ENCODE measurements at places on chromosomes 4 and X.
A peak's percentile ranks its signal among the peaks of the same experiment; 100 is the strongest.

- no peak for DNase-seq
These were observed 104.7 kb downstream of the NCAPG start for GRCh38 chr4:17915439-17915838.

GRCh38 chr4:183304067-183304466 lies 16.0 kb downstream of the CLDN22 start:
- no peak for DNase-seq

GRCh38 chrX:55056820-55057674 lies 17.8 kb upstream of the PAGE2B start:
- no peak for DNase-seq

DNA sequence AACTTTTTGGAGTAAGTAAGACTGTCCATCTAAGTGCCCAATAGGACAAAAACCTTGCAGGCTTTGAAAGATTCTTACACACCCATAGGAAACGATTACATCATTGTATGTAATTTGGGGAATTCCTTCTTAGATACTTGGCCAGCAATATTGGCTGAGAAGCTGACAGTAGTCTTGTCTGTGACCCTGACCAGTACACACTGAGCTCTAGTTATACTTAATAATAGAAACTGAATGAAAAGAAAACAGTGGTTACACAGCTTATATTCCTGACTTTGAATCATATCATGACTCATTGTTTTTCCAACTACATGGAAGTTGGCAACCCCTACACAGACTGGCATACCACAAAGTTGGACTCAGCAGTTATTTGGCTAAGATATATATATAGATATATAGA lies 7.1 kb upstream of the TLR2 start:
- DNase-seq = no peak

DNA sequence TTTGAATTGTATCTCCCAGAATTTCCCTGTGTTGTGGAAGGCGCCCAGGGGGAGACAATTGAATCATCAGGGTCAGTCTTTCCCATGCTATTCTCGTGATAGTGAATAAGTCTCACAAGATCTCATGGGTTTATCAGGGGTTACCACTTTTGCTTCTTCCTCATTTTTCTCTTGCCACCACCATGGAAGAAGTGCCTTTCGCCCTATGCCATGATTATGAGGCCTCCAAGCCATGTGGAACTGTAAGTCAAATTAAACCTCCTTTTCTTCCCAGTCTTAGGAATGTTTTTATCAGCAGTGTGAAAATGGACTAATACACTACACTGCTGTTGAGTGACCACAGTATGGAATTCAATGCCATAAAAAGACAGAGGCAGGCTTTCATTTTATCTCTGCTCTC lies 12.2 kb downstream of the CENPC start:
- no peak for DNase-seq

GRCh38 chr4:111475001-111475400 lies 670.3 kb upstream of the FAM241A start:
- DNase-seq = no peak

- no peak for DNase-seq
These were observed 579 bp upstream of the GABRA2 start for GRCh38 chr4:46390355-46391058.

DNA sequence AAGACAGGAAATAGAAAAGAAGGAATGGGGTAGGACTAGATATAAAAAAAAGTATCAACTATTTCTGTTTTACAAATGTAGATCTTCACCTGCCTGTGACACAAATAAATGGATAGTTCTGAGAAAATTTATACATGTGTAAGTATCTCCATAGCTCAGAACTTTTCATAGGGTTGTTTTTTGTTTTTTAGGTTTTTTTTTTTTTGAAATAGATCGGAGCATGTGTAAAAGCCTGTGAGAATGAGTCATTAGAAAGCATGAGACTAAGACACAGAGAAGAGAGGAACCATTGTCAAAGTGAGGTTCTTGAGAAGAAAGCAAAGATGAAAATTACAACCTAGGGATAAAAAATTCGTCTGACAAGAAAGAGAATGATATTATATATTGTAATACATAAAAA lies 481.6 kb downstream of the PABPC4L start:
- no peak for DNase-seq

DNA sequence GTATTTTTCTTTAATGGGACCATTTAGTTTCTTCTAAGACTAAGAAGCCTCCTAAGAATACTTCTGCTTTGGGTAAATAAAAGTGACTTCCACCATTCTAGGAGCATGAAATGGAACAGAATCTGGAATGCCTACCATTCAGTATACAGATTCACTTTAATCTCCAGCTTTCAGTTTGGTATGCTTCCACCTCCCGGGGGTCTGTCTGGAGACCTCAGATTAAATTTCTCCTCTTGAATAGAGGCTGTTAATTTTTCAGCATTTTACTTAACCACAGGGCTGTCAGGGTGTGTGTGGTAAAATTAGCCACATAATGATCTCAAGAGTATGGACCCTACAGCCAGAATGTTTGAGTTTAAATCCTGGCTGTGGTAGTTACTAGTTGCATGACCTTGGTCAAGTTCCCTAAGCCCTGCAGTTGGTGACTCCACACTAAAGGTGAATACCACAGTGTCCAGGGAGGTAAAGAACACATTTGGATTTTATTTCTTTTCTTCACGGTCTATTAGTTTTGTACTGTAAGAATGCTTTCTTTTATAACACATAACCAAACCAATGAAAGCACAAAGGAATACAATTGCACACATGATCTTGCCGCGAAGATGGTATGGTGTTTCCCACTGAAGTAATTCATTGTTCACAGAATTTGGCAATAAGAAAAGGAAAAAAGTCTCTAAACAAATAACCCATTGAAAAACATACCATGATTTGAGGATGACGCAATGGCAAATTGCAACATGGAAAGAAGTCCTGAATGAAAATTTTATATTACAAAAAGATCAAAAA lies 37.3 kb upstream of the TRIM2 start:
- no peak for DNase-seq

- DNase-seq = peak; percentile 84
These were observed 51.2 kb upstream of the TADA2B start for GRCh38 chr4:6991771-6992557.

GRCh38 chr4:164012396-164013027 lies 518.0 kb downstream of the TMA16 start:
- peak; percentile 7 for DNase-seq

DNA sequence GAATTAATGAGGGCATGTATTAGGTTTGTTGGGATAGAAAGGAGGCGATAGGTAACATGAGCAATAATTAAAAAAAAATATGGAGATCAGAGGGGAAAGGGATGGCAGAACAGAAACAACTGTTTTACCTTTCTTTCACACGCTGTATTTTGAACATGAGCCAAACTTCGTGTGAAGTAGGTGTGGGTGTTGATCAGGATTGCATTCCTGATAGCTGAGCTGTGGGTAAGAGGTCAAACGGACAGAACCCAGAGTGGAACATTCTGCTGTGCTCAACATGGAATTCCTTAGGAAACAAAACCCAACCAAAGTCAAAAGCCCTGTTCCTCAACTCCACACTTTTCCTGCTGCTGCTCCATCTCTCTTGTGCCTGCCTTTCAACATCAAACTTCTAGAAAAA lies 162.5 kb upstream of the CASK start:
- DNase-seq = no peak

- DNase-seq = peak; percentile 77
These were observed 7.2 kb upstream of the NEUROG2 start for GRCh38 chr4:112523008-112523721.

DNA sequence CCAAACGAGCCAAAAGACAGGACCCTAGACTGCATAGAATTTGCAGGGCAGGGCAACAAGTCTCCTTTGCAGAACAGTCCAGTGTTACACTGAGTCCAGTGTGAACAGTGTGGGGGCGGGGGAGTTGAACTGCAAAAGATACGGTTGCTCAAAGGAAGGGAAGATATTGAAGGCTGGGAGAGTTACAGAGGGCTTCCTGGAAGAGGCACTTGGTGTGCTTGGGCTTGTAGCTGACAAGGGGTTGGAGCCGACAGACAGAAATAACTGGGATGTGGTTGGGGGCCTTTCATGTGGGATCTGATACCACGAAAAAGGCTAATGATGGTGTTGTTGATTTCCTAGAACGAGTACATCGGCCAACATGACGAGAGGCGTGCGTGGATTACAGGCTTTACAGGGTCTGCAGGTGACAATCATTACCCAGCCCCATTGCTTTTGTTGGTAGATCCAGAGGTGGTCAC lies 6.1 kb downstream of the XPNPEP2 start:
- DNase-seq = no peak

GRCh38 chr4:22091906-22092305 lies 143.3 kb upstream of the KCNIP4 start:
- DNase-seq = no peak

GRCh38 chr4:133968174-133968573 lies 233.4 kb downstream of the PABPC4L start:
- DNase-seq = no peak

DNA sequence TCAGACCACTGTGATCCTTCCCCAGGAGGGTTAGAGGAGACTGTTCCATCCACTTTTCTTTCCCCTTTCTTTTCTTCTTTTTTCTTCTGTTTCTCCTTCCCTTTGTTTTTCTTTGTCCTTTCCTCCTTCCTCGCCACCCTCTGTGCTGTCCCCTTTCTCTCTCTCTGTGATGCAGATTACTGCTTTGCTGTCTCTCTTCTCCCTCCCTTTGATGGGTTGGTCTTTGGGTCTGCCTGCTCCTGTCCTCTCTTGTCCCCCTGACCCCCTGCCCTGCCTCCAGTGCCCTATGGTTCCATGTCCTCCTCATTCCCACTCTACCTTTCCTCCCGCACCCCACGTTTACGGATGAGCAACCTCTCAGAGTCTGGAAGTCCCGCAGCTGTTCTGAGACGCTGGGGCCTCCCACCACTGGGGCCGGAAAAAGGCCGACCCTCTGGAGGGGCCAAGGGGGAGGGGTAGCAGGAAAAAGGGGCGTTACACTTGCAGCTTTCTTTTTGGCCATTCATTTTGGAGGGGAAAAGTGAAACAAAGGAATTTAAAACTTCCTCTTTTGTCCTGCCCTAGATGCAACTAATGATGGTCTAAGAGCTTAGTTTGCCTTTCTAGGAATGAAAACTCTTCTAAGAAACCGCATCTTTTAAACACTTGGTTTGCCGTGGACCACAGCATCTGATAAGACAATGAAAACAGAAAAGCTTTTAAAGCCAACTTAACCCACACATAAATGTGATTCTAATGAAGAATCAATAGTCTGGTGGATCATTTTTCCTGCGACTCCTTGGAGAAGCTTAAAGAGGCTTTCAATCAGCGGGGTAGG lies 24.5 kb upstream of the TSR2 start:
- DNase-seq = no peak

- DNase-seq = peak; percentile 64
These were observed at the start of gene SLC6A8 for GRCh38 chrX:153687121-153688039. Gene SLC6A8, plus strand, starts transcription at chrX:153687926. Its CDS starts 649 bp downstream, at chrX:153688575.

DNA sequence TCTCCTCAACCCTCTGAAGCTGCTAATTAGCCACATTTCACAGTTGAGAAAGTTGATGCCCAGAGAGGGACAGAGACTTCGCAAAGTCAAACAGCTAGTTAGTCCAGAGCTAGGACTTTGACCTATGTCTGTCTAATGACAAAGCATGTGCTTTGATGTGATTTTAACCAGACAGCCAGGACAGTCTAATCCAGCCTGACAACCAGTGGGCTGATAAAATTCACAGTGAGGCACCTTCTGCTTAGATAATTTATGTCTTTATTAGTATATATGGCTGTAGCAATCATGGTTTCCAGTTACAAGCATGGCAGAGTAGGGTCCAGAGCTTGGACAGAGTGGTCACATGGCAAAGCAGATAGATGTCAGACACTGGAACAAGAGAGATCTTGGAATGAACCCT lies 133.6 kb upstream of the C1QTNF7 start:
- no peak for DNase-seq

- DNase-seq = peak; percentile 39
These were observed 18.2 kb downstream of the PTTG2 start for GRCh38 chr4:37978248-37978924.

GRCh38 chr4:47483745-47484144 lies 1.3 kb upstream of the ATP10D start:
- DNase-seq = no peak

DNA sequence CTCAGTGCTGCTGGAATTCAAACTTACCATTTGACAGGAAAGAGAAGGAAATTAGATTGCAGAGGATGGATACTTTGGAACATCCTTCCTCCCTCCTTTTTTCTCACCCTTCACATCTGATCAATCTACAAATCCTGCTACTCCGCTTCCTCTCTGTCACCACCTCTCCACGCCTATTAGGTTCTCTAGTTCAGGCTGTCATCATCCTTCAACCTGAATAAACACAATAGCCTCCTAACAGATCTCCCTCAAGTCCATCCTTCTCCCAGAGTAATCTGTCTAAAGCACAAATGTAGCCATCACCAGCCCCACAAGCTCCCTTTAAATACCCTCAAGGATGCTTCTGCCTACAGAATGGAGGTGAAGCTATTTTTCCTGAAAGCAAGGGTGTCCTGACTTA lies 20.0 kb upstream of the SLAIN2 start:
- no peak for DNase-seq

GRCh38 chr4:75634281-75634680 lies 4.0 kb upstream of the CDKL2 start:
- DNase-seq = no peak

DNA sequence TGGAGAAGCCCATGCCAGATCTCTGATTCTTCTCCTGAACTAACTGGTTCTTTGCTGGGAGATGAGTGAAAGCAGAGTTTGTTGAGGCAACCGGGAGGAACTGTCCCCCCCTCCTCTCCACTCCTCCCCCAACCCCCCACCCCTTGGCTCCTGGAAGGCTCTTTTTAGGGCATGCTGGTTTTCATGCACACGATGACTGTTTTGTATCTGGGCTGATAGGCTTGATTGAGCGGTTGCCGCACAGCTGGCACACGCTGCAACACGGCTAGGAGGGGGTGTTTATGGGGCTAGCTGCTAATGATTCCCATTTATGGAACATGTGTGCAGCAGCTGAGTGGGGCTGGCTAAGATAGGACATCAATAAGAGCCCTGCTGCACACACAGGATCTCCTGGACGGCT lies 137.2 kb downstream of the SMIM20 start:
- DNase-seq = no peak

DNA sequence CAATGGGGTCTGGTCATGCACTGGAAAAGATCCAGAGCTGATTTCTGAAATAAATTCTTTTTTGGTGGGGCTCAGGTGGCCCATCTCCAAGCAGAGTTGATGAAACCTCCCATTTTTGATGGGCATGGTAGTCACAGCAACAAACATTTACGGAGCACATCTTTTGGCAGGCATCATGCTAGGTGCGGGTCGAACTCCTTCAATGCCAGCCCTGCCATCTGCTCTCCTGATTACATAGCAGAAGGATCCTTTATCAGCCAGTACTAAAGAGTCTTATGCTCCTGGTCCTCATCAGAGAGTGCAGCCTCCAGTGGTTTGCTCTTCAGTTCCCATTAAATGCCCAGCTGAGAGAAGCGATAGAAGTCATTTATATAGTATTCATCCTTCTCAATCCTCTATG lies 121.7 kb downstream of the GRXCR1 start:
- no peak for DNase-seq

DNA sequence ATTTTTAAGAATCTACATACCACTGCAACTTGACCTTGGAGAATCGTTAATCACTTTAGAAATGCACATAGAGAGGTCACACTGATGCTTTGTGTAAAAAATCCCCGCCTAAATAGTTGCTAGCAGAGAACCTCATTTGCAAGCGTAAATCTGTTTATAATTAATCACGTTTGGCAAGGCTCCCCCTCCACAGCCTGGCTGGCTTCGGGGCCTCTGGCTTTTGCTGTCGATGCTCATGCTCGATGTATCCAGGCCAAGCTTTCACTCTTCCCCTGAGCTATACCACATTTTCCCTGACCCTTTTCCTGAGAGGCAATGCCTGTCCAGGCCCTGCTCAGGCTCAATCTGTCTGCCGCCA lies 23.4 kb downstream of the CYTL1 start:
- no peak for DNase-seq
